ENCODE measurements at places on chromosomes 16 and 17.

- DNase-seq = no peak
Observed at GRCh38 chr16:53752560-53752959, 48.6 kb downstream of the FTO start.

- DNase-seq = no peak
Observed at GRCh38 chr17:63989622-63990345, 8.4 kb upstream of the PRR29 start.

- DNase-seq = no peak
Observed at GRCh38 chr17:74972973-74973328, 392 bp upstream of the HID1 start.

DNA sequence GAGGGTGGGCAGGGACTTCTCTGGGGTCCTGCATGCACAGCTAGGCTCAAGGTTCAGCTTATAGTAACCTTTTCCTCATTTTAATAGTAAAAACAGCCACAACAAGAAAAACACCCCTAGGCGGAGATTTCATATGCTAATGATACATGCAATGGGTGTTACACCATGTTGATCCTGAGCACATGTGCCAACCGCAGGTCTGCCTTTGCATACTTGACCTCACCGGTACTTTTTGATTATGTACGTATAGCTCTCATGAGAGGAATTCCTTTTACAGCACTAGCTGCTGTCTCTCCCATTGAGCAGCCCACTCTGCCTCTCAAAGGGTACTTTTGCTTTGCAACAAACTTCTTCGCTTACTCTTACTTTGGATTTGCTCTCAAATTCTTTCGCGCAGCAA lies 1.9 kb downstream of the KRTAP4-8 start:
- DNase-seq = no peak

GRCh38 chr16:58563235-58563634 lies 47.9 kb downstream of the SETD6 start:
- DNase-seq = no peak

DNA sequence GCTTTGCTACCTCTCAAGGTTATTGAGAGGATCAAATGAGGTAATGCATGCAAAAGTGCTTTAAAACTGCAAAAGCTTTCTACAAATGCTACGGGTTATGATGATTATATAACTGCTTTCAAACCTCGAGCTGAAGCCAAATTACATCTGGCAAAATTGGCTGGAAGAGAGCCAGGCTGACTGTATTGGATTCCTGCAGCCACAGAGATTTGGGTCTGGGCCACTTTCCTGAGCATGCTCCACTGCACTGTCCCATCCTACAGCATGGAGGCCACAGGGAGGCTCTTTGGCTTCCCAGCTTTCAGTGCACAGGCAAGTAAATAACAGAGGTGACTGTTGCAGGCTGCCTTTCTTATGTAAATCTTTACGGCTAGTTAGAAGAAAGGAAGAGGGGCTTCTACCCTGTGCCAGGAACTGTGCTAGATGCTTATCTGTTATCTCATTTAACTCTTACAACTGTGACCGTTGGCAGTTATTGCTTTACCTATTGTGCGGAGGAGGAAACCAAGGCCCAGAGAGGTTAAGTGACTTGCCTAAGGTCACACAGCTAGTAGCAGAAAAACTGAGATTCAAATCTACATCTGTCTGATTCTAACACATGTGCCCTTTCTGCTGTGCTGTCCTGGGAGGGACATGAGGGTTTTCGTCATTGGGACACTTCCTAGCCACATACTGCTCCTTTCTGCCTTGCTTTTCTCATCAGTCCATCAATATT lies 121.8 kb downstream of the SPACA3 start:
- DNase-seq = no peak

DNA sequence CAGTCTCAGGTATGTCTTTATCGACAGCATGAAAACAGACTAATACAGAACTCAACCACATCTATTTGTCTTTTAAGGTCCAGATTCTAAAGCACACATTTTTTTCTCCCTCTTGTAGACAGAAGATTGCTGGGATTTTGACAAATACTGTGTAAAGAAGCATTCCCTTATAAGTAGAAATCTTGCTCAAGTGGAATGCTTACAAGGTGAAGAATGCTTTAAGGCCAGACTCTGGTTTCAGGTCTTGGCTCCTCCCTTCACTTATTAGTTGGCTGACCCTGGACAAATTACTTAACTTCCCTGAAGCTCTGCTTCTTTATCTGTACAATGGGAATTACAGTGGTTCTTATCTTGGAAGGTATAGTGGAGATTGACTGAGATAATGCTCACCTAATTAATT lies 242.3 kb upstream of the IRX5 start:
- no peak for DNase-seq

Measured in hematopoietic multipotent progenitor cell treated with erythropoietin and hydrocortisone succinate and interleukin-3 and kit ligand, for 4 days (in vitro differentiated cells).